ENCODE measurements at places on chromosomes 7 and 10.

DNA sequence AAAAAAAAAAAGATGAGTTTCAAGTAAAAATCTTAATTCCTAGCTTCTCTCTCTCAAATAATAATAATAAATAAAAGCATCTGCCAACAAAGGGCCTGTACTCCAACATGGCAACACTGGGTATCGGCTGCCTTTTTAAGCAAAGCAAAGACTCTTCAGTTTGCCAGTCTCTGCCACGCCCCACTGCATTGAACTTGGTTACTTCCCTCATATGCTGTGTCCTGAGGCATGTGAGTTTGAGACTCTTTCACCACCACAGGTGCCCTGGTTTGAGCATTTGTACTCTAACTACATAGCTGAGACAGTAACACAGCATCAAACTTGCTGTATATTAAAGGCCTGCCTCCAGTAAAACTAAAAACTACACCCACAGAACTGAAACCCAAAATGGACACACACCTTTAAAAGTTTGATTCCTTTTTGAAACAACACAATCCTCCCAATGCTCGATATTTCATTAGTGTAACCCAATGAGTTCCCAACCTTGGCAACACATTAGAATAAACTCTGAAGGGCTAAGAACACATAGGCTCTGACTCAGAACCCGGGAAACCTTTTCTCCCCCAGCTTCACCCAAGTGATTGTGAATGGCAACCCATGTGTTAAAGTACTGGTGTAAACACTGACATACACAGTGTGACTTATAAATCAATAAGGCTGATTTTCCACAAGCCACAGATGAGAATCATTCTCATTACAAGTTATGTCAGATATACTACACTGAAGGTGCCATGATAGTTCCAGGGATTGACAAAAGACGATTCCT is 12.0 kb downstream of the JAZF1 start:
- no peaks in the 10 kb centered on the region for H3K36me3 ChIP-seq
- no peaks in the 10 kb centered on the region for H3K4me1 ChIP-seq
- no peaks in the 10 kb centered on the region for H3K27me3 ChIP-seq
- no peak for DNase-seq

GRCh38 chr10:6600224-6600987 is 20.3 kb upstream of the PRKCQ start:
- no peak for DNase-seq
- H3K27ac ChIP-seq = no peak overlapping the region
- H3K4me1 ChIP-seq = no peaks in the 10 kb centered on the region
- H3K36me3 ChIP-seq = no peaks in the 10 kb centered on the region
- no peaks in the 10 kb centered on the region for H3K27me3 ChIP-seq

- H3K4me1 ChIP-seq = no peaks in the 10 kb centered on the region
- no peak overlapping the region for H3K4me3 ChIP-seq
- H3K36me3 ChIP-seq = no peaks in the 10 kb centered on the region
- no peaks in the 10 kb centered on the region for H3K27me3 ChIP-seq
These were observed 1.3 kb upstream of the SAMD8 start for GRCh38 chr10:75110006-75110632.

GRCh38 chr10:113099431-113100183 is 149.6 kb downstream of the TCF7L2 start:
- no peak overlapping the region for H3K4me3 ChIP-seq
- no peaks in the 10 kb centered on the region for H3K27me3 ChIP-seq
- peaks cover 29% of the 10 kb centered on the region for H3K4me1 ChIP-seq
- no peaks in the 10 kb centered on the region for H3K36me3 ChIP-seq
- no peak overlapping the region for H3K27ac ChIP-seq

DNA sequence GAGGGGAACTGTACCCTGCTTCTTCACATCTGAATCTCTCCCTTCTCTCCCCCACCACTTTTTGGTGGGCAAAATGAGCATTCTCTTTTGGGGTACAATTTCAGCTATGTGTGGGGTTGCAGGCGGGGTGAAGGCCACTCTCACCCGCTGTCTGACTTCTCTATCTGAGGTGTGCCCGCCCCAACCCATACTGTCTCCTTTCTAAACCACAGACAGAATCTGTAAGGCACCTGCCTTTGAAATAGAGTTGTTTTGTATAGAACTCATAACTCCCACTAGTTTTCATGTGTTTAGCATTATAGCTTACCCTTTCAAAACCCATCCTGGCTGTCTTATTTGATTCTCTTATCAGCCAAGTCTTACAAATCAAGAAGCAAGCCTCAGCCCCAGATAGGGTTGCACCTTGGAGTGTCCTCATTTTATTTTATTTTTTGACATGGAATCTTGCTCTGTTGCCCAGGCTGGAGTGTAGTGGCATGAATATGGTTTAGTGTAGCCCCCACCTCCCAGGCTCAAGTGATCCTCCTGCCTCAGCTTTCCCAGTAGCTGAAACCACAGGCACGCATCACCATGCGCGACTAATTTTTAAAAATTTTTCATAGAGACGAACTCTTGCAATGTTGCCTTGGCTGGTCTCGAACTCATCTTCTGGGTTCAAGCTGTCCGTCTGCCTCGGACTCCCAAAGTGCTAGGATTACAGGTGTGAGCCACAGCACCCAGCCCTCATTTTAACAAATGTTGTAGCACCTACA is 11.9 kb downstream of the TSPAN14 start:
- peaks cover 20% of the 10 kb centered on the region for H3K36me3 ChIP-seq
- H3K27me3 ChIP-seq = no peaks in the 10 kb centered on the region
- peaks cover 53% of the 10 kb centered on the region for H3K4me1 ChIP-seq
- H3K27ac ChIP-seq = no peak overlapping the region
- DNase-seq = no peak

DNA sequence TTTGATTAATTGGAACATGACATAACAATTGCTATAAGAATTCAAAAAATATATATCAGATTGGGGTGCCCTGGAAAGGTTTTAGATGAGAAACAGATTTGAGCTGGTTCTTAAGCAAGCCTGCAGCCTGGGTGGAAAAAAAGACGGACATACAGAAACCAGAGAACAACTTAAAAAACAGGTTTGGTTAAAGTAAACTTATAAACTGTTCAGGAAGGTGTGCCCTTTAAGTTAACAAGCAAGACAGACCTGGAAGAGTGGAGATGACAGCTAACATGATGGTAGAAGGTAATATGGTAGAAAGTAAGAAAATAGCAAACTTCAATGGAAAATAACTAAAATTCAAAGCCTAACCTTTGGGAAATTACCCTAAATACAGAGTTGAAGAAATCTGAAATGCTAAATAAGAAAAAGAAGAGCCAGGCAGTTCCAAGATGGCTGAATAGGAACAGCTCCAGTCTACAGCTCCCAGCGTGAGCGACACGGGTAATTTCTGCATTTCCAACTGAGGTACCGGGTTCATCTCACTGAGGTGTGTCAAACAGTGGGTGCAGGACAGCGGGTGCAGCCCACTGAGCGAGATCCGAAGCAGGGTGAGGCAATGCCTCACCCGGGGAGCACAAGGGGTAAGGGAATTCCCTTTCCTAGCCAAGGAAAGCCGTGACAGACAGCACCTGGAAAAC is 52.2 kb downstream of the CADPS2 start:
- H3K4me3 ChIP-seq = no peak overlapping the region
- no peaks in the 10 kb centered on the region for H3K27me3 ChIP-seq
- no peaks in the 10 kb centered on the region for H3K4me1 ChIP-seq
- DNase-seq = no peak

DNA sequence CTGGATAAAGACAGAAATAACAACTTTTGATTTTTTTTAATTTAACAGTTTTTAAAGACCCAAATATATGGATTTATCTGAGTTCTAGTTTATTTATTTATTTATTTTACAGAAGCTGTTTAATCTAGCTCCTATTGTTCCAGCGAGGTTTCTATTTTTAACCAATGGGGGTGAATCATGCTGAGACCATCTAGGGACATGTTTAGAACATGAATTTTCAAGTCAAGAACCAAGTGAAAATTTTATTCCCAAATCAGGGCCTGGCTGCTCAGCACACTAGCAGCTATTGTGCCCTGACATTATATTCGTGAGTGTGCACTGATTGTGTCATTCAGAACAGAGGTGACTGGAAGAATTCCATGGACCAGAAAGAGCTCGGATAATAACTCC is 24.6 kb upstream of the MPP7 start:
- no peak for DNase-seq
- peak overlapping the region; percentile 33 for H3K4me3 ChIP-seq
- H3K4me1 ChIP-seq = peaks cover 31% of the 10 kb centered on the region
- no peaks in the 10 kb centered on the region for H3K36me3 ChIP-seq

- peaks cover 12% of the 10 kb centered on the region for H3K4me1 ChIP-seq
- H3K36me3 ChIP-seq = no peaks in the 10 kb centered on the region
- DNase-seq = no peak
- no peaks in the 10 kb centered on the region for H3K27me3 ChIP-seq
- no peak overlapping the region for H3K4me3 ChIP-seq
These were observed 22.4 kb upstream of the FGL2 start for GRCh38 chr7:77222065-77222464.

DNA sequence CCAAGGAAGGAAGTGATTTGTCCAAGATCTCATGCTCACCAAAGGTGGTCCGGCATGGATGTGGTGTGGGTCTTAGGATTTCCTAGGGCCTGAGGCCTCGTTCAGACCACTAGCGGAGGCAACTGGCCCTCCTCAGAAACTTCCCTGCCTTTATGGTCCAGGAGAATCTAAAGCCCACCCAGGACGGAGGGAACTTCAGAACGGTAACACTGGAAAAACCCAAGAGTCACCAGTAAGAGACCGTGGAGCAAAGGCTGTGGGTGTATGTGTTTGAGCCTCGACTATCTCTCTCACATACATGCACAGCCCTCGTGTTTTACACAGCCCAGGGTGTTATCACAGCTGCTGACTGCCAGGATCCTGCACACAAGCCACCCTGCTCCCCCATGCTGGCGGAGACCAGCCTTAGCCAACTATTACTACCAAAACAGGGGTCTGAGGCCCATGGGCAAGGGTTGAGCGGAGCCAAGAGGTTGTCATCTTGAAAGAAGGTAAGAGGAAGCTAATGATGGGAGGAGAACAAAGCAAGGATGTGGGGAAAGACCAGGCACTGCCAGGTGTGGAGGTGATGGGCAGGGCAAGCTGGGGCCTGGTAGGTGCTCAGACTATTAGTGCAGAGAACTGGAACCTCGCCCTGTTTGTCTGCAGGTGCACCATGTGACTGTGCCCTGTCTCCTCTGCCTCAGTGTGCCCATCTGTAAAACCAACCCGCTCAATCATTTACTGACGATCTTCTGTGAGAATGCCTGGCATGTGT is 170.2 kb upstream of the ZMIZ1 start:
- no peak overlapping the region for H3K27ac ChIP-seq
- H3K4me1 ChIP-seq = peaks cover 11% of the 10 kb centered on the region
- no peak for DNase-seq
- H3K27me3 ChIP-seq = no peaks in the 10 kb centered on the region
- H3K36me3 ChIP-seq = no peaks in the 10 kb centered on the region

DNA sequence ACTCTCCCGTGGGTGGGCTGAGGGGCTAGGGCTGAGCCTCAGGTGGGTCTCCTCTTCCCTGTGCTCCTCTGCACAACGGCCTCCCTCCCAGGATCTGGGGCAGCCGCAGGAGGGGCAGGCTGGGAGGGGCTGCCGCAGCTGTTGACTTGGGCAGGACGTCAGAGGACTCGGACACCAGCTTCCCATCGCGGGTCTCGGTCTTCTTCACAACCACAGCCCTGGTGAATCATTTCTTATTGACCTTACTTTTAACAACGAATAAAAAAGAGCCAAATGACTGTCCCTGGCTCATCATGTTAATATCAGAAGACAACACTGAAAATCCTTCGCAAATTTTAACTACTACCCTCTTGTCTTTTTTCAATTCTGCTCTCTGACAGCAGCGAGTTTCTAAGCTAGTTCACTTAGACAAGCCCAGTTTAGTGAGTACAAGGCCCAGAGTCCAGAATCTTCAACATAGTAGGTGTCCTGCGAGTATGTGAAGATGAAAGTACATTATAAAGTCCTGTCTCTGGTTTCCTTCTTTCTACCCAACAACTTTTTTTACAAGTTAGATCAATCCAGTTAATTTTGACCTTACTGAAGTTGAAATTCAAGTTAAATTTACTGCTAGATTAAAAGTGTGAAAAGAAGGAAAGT is 32.4 kb downstream of the CTNNA3 start:
- H3K4me1 ChIP-seq = no peaks in the 10 kb centered on the region
- H3K27me3 ChIP-seq = no peaks in the 10 kb centered on the region
- no peak for DNase-seq
- peak overlapping the region; percentile 74 for H3K27ac ChIP-seq

DNA sequence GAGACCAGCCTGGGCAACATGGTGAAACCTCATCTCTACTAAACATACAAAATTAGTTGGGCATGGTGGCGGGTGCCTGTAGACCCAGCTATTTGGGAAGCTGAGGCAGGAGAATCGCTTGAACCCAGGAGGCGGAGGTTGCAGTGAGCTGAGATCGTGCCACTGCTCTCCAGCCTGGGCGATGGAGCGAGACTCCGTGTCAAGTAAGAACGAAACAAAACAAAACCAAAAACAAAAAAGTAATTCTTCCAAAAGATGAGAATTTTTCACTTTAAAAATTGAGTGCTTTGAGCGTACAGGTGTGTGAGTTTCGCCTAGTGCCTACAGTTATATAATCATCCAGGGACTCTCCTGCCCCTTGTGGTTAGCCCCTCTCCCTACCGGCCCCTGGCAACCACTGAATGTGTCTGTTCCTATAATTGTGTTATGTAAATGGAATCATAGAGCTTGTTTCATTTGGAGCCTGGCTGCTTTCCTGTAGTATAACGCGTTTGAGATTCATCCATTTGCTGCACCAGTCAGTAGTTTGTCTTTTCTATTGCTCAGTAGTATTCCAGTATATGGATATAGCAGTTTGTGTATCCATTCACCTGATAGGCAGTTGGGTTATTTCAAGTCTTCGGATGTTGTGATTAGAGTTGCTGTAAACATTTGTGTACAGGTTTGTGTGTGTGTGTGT is 80.0 kb downstream of the RBM33 start:
- no peaks in the 10 kb centered on the region for H3K4me1 ChIP-seq
- H3K36me3 ChIP-seq = peaks cover 27% of the 10 kb centered on the region
- H3K27ac ChIP-seq = no peak overlapping the region
- H3K27me3 ChIP-seq = no peaks in the 10 kb centered on the region
- DNase-seq = no peak
- no peak overlapping the region for H3K4me3 ChIP-seq

GRCh38 chr7:112547916-112548315 is 67.1 kb downstream of the LSMEM1 start:
- H3K27me3 ChIP-seq = no peaks in the 10 kb centered on the region
- H3K4me1 ChIP-seq = no peaks in the 10 kb centered on the region
- no peak overlapping the region for H3K27ac ChIP-seq
- DNase-seq = no peak
- no peak overlapping the region for H3K4me3 ChIP-seq
- no peaks in the 10 kb centered on the region for H3K36me3 ChIP-seq

GRCh38 chr7:51015581-51015980 is 232.9 kb upstream of the GRB10 start:
- H3K4me1 ChIP-seq = no peaks in the 10 kb centered on the region
- no peak for DNase-seq
- no peaks in the 10 kb centered on the region for H3K36me3 ChIP-seq
- no peak overlapping the region for H3K4me3 ChIP-seq

DNA sequence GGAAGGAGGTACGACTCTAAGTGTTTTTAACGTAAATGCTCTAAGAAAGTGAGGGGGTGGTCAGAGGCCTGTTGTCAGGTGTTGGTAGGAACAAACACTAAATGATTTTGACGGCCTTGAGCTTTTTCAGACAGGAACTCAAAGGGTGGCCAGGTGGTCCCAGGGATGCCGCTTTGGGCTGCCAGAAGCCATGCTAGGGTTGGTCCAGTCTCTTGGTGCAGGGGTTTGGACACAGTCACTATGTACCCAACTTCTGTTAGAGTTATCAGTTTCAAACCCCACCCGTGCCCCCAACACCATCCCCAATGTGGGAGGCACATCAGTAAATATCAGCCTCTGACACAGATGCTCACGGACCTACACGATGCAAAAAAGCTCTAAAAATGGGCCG is 9.3 kb downstream of the ATP6V0E2 start:
- peaks cover 13% of the 10 kb centered on the region for H3K36me3 ChIP-seq
- peaks cover 15% of the 10 kb centered on the region for H3K4me1 ChIP-seq
- no peaks in the 10 kb centered on the region for H3K27me3 ChIP-seq
- H3K4me3 ChIP-seq = no peak overlapping the region
- no peak for DNase-seq
- no peak overlapping the region for H3K27ac ChIP-seq
